ENCODE measurements at places on chromosomes 3 and 15.

DNA sequence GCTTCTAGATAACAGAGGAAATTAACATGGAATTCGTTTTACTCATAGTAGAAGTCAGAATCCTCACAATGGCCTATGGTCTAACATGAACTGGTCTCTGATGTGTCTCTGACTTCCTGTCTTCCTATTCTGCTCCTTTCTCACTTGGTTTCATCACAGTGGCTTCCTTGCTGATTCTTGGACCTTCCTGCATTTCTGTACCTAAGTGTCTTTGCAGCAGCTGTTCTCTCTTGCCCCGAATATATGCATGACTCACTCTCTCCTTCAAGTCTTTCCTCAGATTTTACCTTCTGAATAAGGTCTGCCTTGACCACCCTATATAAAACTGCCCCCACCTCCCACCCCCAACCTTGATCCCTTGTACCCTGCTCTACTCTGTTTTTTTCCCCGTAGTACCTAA, 14.1 kb downstream of the ARL13B start:
- no peak for DNase-seq

- DNase-seq: no peak
Observed at GRCh38 chr3:11159421-11159904, 5.2 kb downstream of the HRH1 start.

- no peak for DNase-seq
Observed at GRCh38 chr3:13002398-13003124, 70.7 kb downstream of the IQSEC1 start.

DNA sequence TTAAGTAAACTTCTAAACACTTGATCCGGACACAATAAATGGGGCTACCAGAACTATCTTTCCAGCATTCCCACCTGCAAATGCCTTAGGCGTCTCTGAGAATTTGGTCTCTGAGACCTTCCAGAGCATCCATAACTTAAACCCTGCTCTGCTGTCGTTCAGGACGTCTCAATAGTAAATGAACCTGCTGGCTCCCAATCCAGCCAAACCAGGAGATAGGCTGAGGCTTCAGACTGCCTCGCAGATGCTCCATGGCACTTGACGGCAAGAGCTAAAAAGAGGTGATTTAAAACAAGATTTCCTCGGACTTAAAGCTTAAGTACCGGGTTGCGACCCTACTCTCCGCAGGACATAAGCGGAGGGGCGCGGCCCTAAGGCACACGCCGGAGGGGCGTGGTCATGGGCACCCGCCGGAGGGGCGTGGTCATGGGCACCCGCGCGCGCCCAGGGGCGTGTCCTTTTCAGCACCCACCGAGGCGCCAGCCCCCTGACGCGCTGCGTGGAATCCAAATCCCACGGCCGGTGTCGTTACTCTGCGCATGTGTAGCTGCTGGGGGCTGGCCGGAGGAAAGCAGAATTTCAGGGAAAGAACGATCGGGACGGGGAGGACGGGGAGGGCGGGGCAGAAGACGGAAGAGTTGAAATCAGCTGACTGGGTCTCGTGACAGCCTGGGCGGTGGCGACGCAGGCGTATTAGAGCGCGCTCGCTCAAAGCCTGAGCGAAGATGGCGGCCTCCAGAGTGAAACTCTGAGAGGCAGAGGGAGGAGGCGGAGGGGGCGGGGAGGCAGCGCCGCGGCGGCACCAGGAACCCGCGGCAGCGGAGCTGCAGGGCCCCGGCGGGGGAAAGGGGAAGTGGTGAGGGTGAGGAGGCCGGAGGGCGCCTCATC, at the start of gene DNAJC13:
DNAJC13 (plus strand) TSS at position 696 of the 888 bp plus-strand sequence. CDS start 17,049 bp downstream, outside the sequence.
- DNase-seq: peak; percentile 77

DNA sequence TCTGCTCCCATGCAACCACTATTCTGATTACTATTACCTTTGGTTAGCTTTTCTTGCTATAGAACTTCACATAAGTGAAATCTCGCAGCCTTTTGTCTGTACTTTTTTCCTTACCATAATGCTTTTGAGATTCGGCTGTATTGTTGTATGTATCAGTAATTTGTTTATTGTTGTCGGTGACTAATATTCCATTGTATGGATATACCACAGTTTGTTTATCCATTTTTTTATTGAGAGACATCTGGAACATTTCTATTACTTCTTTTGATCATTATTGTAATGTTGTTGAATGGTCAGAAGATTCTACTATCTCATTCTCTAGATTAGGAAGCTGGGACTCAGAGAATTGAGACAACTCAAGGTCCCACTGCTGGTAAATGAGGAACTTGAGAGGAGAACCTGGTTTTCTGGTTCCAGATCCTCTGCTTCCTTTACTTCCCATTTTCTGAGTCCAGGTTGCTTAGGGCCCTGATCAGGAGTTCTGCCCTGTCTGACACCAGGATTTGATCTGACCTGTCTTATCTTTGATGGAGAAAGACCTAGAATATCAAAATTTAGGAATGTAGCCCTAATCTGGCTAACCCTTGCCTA, 18.2 kb upstream of the SPTSSB start:
- no peak for DNase-seq

DNA sequence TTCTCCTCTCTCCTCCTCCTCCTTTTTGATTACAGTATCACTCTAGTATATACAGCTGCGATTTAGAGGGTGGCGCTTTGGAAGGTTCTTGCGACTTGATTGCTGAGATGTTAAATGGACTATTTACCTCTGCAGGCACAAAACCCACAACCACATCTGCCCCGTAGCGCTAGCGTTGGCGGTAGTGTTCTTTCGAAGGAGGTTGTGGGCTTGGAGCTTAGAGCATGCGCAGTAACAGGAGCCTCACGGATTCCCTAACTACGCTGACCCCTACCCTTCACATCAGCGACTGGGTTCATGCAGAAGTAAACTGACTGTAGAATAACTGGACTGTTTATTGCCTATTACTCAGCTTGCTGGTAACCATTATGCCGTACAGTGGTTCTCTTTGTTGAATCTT, 58.0 kb downstream of the CGGBP1 start:
- no peak for DNase-seq

DNA sequence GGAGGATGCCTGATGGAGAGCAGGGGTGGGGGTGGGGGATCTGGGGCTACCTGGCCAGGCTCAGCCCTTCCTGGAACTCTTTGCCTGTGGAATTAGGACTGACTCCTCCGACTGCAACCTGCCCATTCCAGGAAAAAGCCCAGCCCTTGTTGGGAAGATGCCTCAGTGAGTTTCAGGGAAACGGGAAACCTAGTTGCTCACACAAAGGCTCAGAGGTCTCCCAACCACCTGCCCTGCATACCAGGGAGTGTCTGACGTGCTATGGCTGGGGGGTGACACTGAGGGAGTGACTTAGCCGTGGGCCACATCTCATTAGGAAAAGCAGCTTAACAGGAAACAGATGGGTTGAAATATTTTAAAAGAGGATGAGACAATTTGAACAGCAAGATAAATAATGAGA, 27.9 kb downstream of the CYP8B1 start:
- no peak for DNase-seq

DNA sequence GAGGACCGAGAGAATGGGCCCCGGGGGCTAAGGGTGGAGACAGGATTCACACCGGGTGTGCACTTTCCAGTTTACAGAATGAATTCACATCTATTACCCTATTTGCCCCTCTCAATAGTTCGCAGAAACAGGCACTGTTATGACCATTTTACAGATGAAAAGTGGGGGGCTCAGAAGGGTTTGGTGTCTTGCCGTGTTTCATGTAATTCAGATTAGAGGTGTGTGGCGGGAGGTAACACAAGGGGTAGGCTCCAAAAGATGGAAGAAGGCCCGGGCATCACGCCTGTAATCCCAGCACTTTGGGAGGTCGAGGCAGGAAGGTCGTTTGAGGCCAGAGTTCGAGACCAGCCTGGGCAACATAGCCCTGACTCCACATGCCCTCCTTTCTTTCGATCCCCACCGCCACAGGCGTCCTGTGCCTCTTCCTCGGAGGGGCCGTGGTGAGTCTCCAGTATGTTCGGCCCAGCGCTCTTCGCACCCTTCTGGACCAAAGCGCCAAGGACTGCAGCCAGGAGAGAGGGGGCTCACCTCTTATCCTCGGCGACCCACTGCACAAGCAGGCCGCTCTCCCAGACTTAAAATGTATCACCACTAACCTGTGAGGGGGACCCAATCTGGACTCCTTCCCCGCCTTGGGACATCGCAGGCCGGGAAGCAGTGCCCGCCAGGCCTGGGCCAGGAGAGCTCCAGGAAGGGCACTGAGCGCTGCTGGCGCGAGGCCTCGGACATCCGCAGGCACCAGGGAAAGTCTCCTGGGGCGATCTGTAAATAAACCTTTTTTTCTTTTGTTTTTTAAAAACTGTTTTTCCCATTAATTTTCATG, 3.4 kb downstream of the DUOXA2 start:
- no peak for DNase-seq

- no peak for DNase-seq
Observed at GRCh38 chr15:40471808-40472150, 995 bp downstream of the CHST14 start.

DNA sequence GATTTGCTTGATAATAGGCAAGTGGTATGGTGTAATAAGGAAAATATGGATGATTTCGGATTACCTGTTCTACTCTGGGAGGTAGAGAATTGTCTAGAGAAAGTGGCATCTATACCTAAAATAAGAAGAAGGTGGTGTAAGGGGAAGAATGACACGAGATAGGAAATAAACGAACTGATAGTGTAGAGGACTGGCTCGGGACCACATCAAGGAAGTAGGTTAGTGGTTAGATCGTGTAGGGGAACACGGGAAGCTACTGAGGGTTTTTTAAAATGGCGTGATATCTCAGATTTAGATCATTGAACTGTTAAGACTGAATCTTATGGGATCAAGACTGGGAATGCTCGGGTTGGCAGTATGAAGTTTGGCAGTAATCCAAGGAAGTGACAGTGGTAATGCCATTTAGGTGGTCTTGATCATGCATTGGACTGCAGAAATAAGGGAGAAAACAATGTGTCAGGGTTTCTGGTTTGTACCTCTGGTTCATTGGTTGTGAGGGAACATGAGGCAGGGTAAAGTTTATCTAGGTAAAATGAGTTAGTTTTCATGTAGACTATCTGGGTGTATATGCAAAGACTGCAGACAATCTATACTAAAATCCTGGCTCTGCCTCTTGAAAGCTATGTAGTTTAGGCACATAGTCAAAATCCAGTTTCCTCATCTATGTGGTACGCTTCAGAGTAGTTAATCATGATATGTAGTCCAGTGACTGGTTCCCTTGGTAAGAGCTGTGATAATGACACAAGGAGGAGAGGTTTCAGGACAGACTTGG, 7.4 kb downstream of the RPL14 start:
- no peak for DNase-seq

DNA sequence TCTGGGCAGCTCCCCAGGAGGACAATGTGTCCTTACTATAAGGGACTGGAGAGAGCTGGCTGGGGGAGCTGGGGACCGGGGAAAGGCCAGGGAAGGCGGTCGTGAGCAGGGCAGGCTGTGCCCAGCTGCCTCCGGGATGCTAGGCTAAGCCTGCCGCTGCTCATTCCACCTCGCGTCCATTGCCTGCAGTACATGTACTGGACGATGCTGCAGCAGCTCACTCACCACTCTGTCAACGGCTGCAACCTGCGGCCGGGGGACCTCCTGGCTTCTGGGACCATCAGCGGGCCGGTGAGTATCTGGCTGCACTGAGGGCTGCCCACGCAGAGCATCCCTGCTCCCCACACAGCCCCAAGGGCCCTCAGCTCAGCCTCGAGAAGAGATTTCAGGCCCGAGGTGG, 27.1 kb downstream of the FAH start:
- no peak for DNase-seq

GRCh38 chr3:121975702-121976302, 46.2 kb downstream of the ILDR1 start:
- DNase-seq: no peak

GRCh38 chr3:169871129-169871886, 1.6 kb upstream of the LRRC31 start:
- DNase-seq: no peak

- DNase-seq: no peak
Observed at GRCh38 chr15:52148403-52148802, 35.8 kb upstream of the BCL2L10 start.

GRCh38 chr3:59576606-59577005, 526.8 kb upstream of the CFAP20DC start:
- no peak for DNase-seq

DNA sequence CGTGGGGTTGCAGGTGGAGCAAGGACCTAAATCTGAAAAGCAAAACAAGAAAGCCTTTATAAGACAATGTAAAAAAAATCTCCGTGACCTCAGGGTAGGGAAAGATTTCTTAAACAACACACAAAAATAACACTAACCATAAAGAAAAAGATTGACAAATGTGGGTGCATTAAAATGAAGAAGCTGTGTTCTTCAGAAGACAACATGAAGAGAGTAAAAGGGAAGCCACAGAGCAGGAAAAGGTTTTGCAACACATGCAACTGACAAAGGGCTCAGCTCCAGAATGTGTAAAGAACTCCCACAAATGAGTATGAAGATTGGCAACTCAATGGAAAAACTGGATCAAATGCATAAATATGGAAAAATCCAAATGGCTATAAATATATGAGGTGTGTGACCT, 74.2 kb downstream of the MAGEF1 start:
- DNase-seq: no peak

GRCh38 chr3:123282461-123282860, 80.7 kb downstream of the SEC22A start:
- DNase-seq: no peak

- no peak for DNase-seq
Observed at GRCh38 chr3:172276103-172276502, 172.2 kb downstream of the GHSR start.

DNA sequence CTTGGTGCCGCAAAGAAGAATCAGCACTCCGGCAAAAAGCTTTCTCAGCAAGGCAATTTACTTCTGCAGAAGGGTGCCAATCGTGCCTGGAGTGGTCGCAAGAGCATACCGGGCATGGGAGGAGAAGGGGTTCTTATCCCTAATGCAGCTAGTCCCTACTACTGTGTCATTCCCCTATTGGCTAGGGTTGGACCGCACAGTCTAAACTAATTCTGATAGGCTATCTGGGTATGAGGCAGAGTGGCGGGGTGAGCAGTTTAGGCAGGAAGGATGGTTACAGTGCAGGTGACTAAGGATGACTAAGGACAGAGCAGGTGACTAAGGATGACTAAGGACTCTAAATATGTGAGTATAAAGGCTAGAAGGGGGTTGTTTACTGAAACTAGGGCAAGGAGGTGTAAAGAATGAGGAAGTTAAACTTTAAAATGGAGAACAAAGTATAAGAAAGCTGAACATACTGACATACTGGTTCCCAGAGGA, 52.9 kb downstream of the PGBD4 start:
- DNase-seq: no peak

DNA sequence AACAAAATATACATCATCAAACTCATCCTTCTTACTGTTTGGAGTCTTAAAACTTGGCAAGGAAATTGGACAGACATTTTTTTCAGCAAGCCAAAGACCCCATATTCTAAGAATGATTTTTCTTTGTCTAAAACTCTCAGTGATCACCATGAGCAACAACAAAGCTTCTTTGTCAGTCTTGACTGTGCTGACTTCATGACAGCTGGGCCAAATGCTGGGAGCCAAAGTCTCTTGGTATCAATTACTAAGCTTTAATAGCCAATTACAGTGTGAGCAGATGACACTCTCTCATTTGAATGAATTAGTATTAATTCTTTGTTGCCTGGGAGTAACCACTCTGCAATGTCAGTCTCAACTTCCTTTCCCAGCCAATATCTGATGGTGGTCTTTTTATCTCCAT, 48.1 kb upstream of the GK5 start:
- DNase-seq: no peak
